ENCODE measurements at places on chromosomes 12 and 14. TPM values are rescaled to one million over a fixed set of nuclear protein-coding genes. Genes with fewer than 3 reads are reported as not detected.

Gene DCN
- total RNA-seq: not detected

Gene TMEM233
- total RNA-seq: 0.40 TPM

DNA sequence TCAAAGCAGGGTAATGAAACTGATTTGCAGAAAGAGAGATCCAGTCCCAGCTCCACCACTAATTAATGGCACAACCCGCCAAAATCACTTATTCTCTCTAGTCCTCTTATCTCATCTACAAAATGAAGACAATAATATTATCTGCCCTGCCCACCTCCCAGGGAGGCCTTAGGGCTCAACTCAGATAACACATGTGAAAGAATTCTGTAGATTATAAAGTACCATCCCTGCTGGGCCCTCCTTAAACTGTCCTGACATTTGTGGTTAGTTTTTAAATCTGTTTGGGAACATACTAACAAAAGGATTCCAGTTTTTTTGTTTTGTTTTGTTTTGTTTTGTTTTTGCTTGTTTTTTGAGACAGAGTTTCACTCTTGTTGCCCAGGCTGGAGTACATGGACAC lies 7.3 kb downstream of the POMT2 start:
- no peak for DNase-seq

DNA sequence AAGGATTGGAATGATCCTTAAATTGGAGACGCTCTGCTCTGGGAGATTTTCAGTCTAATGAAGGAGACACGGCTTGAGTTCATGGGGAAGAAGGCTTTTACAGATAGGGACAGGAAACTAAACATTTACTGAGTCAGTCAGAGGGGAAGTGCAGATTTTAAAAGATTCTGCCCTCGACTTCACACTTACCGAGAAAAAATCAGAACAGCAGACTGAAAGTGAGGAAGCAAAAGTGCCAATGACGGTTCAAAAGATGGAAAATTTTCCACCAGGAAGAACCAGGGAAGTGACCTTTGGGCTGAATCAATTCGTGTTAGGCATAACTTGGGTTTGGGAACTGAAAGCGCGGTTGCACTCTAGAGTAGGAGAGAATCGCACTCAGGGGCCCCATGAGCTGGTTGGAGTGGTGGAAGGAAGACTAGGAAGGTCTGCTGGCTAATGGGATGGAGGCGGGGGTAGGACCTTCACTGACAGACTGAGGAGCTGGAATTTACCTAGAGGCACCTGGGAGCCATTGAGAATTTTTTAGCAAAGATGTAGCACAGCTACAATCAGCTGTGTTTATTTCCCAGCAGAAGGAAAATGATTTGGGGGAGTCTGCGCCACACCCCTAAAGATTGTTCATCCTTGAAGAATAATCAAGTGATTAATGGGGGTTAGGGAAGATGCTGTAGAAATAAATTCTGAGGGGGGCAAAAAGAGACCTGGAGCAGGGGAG lies 1.2 kb downstream of the KCNK13 start:
- no peak for DNase-seq

Data from lung microvascular endothelial cell (primary cell).